ENCODE measurements at places on chromosomes 13 and 19.

DNA sequence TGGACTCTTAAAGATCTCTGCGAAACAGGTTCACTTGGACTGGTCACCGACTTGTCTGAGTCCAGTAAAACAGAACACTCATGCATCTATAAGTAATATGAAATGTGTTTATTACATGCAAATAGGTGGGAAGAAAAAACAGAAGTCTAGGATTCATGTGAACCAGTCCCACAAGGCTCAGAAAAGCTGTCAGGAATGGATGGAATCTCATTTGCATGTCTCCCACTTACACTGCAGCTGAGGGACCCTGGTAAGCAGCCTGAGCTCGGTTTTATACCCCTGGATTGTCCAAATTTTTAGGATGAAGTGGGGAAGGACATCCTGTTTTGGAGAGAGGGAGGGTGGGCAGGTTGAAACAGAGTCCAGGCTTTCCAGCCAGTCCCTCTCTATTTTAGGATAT, 1545.1 kb upstream of the PCDH20 start:
- DNase-seq: no peak

DNA sequence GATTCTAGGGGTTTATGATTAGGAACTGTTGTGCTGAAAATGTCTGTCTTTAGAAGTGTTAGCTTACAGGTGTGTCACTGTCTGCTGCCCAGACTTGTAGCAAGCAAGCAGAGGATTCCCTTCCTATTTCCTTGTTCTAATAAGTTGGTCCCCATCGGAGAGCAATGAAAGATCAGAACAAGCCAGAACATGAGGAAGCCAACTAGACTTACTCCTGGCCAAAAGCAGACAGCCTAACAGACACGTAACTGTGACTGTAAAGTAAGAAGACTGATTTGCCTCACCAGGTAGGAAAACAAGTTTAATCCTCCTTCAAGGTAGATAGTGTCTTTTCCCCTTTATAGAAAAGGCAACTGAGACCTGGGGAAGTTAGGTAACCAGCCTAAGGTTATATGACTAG, 12.5 kb downstream of the POLR1D start:
- DNase-seq: no peak

- no peak for DNase-seq
Measured at GRCh38 chr13:27636589-27637288, 15.0 kb downstream of the POLR1D start.

DNA sequence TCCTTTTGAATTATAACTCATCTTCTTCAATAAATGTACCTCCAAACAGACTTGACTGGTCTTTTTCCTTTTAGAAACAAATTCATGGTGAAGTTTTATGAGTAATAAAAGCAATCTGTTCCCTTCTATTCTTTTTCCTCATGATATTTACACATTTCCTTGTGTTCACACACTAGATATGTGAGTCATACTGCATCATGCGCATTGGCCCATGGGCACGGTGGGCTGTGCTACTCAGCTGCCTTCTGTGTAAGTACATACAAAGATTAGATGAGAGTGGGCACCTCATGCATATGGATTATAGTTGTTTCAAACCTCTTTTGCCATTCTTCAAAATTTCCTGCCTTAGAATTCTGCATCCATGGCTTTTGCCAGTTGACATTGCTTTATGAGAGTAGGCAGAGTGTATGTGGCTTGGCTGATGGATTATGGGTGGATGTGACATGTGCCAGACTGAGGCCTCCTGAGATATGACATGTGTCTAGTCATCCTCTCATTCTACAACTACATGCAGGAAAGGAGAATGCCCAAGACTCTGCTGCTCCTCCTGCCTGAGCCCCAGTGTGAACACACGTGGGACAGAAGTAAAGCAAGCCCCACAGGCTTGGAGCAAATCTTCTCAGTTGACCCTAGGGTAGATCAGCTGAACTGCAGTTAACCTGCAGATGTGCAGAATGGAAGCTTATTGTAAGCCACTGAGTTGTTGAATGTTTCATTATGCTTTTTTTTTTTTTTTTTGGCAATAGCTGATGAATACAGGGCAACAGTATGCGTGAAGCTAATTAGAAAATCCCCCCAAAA, 109.9 kb downstream of the RBM26 start:
- no peak for DNase-seq

DNA sequence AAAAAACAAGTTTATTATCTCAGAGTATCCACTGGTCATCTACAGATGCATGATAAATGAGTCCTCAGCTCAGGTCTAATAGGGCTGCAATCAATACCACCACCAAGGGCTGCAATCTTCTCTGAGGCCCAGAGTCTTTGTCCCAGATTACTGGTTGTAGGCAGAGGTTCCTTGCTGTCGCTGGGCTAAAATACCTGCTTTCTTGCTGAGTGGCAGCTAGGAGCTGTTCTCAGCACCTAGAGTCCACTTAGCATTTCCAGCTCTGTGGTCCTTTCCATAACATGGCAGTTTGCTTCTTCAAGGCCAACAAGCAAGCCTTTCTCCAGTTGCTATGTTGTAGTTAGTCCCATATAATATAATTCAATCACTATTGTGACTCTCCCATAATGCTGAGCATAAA, 351.3 kb downstream of the SLITRK1 start:
- DNase-seq: no peak

- DNase-seq: no peak
Measured at GRCh38 chr13:73956795-73957408, 177.3 kb downstream of the KLF12 start.

DNA sequence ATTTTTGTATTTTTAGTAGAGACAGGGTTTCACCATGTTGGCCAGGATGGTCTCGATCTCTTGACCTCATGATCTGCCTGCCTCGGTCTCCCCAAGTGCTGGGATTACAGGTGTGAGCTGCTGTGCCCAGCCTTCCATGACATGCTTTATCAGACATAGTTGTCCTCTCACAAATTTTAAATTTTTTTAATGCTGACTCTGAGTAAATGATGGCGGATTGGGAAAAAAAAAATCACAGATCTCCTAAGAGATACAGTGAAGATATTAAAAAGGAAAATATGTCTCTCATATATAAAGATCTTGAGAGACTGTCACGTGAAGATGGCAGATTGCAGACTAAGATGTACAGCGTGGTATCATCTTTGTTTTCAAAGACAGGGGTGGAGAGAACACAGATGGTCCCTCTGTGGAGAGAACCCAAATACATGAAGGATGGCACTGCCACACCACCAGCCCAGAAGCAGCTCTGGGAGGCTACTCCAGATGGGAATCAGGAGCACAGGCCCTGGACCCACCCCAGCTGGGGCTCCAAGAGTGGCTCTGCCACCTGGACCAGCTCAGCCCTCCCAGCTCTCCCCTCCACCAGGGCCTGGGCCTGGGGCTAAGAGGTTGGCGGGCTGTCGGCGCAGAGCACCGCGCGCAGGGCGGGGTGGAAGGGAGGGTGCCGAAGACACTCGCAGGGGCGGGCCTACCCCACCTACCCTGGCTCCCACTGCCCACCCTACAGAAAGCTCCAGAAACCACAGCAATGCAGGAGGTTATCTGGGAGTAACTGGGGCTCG, 20.0 kb upstream of the CCNP start:
- DNase-seq: no peak

DNA sequence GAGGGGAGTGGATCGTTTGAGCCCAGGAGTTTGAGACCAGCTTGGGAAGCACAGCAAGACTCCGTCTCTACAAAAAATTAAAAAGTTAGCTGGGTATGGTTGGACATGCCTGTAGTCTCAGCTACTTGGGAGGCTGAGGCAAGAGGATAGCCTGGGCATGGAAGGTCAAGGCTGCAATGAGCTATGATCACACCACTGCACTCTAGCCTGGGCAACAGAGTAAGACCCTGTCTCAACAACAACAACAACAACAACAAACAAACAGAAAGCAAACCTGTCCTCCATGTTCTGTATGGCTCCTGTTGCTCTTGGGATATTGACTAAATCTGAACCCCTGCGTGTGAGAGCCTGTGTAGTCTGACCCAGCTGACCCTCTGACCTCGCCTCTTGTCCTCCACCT, 14.9 kb downstream of the CEBPA start:
- DNase-seq: no peak

- DNase-seq: no peak
Measured at GRCh38 chr19:30314056-30314804, 58.0 kb upstream of the ZNF536 start.

DNA sequence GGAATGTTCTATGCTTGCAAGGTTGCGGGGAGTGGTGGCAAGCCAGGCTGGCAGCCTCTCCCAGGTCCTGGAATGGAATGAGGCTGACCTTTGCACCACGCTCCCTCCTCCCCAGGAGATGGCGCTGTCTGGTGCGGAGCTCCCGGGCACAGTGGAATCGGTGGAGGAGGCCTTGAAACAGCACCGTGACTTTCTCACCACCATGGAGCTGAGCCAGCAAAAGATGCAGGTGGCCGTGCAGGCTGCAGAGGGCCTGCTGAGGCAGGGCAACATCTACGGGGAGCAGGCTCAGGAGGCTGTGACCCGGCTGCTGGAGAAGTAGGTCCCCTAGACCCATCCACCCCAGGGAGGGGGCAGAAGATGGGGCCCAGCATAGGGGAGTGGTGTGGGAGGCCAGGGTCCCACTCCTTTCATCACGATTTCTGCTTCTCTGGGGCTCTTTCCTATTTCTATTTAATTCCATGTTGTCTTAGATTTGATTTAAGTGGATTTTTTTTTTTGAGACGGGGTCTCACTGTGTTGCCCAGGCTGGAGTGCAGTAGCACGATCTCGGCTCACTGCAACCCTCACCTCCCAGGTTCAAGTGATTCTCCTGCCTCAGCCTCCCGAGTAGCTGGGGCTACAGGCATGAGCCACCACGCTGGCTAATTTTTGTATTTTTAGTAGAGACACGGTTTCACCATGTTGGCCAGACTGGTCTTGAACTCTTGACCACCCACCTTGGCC, 53.2 kb upstream of the SHKBP1 start:
- peak; percentile 46 for DNase-seq

DNA sequence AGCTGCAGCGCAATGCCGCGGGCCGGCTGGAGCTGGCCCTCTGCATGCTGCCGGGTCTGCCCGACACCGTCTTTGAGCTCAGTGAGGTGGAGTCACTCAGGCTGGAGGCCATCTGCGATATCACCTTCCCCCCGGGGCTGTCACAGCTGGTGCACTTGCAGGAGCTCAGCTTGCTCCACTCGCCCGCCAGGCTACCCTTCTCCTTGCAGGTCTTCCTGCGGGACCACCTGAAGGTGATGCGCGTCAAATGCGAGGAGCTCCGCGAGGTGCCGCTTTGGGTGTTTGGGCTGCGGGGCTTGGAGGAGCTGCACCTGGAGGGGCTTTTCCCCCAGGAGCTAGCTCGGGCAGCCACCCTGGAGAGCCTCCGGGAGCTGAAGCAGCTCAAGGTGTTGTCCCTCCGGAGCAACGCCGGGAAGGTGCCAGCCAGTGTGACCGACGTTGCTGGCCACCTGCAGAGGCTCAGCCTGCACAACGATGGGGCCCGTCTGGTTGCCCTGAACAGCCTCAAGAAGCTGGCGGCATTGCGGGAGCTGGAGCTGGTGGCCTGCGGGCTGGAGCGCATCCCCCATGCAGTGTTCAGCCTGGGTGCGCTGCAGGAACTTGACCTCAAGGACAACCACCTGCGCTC, 3.8 kb upstream of the MAP2K7 start:
- DNase-seq: no peak

GRCh38 chr13:33676045-33676989, 141.6 kb upstream of the RFC3 start:
- peak; percentile 13 for DNase-seq

Measured in NCI-H510A treated with DMSO at 0.1 percent for 48 hours (cell line).